ENCODE measurements at places on chromosomes 4 and X.

GRCh38 chr4:183499389-183499788 lies 5.5 kb upstream of the ING2 start:
- no peak for DNase-seq

- DNase-seq, result no peak
Observed at GRCh38 chrX:50152456-50152855, 48.4 kb downstream of the AKAP4 start.

DNA sequence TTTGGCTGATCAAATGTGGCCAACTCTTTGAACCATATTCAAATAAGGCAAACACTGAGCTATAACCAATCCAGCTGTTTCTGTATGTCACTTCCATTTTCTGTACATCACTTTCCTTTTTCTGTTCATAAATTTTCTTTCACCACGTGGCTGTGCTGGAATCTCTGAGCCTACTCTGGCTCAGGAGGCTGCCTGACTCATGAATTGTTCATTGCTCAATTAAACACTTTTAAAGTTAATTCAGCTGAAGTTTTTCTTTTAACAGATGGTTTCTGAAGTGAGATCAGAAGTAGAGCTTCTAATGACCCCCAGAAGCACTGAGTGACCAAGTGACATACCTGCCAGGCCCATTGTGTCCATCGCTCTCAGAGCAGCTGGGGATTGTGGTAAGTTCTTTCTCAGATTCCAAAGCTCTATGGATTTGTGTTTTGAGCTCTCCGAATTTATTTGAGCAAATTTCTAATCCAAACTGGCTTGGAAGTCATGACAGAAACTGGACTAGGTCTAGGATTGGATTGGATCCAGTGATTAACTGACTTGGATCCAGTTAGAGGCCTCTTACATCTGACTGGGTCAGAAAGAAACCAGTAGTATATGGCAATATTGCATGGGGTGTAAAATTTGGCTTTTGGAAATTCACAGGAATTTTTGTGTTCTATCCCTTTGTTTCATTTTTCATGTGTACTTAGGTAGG lies 121.2 kb upstream of the BANK1 start:
- no peak for DNase-seq

DNA sequence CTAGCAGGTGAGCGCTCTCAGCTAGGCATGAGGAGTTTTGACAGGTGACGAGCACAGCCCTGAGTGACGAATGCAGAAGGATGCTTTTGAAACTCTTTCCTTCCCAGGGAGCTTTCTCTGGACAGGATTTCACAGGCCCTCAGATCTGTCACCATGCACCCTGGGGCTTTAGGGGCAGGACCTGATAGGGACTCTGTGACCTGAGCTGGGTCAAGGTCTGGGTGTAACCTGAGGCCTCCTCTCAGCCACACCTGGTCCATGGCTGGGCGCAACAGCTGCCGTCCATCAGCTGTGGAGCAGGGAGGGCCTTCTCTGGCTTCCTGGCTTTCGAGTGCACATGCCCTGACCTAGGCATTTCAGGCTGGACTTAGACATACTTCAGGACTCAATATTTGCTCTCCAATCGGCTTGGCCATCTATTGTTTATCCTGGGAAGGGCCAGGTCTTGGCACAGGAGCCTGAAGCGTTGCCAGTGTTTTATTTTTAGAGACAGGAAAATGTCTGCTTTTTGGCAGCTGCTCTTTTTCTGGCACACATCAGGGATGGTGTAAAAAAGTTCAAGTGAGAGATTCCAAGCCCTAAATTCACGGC lies 56.4 kb downstream of the C4orf51 start:
- no peak for DNase-seq

DNA sequence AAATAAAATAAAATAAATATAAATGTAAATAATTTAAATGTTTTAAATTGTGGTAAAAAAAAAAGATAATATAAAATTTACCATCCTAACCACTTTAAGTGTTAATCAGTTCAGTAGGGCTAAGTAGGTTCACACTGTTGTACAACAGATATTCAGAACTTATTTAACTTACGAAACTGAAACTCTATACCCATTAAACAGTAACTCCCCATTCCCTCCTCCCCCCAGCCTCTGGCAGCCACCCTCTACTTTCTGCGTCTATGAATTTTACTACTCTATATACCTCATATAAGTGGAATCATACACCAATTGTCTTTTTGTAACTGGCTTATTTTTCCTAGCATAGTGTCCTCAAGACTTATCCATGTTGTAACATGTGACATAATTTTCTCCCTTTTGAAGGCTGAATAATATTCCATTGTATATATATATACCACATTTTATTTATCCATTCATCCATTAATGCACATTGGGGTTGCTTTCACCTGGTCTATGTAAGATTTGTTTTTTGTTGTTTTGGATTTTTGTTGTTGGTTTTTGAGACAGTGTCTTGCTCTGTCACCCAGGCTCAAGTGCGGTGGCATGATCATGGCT lies 32.5 kb upstream of the ELF2 start:
- DNase-seq, result no peak

- DNase-seq, result no peak
Observed at GRCh38 chrX:126165401-126165720, 728 bp downstream of the DCAF12L2 start.

DNA sequence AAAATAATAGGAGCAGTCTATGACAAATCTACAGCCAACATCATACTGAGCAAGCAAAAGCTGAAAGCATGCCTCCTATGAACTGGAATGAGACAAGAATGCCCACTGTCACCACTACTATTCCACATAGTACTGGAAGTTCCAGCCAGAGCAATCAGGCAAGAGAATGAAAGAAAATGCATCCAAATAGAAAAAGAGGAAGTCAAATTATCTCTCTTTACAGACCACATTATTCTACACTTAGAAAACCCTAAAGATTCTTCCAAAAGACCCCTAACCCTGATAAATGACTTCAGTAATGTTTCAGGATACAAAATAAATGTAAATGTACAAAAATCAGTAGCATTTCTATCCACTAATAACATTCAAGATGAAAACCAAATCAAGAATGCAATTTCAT lies 249.0 kb downstream of the STK32B start:
- no peak for DNase-seq

DNA sequence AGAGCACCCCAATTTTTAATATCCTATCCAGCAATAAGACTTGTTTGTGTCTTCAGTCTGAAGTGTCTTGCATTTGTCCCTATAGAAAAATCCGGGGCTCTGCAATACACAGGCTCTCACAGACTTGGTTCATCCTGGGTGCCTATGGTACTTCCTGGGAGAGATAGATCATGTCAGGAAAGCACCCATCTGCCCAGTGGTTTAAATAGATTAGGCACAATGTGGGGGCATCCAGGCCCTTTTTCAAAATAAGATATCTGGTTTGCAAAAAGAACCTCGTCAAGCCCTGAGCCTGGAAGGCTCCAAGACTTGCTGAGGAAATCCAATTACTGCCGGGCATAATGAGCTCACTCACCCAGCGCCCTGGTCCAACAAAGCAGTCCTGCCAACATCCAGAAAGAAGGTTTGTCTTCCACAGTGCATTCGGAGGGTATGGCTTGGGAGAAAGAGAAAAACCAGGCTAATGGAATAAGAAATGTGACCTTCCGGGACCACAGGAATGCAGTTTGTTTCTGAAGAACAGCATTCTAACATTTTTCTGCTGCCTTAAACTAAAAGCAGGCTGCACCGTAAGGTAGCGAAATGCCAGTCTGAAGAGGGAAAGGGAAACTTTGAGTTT lies 11.6 kb downstream of the JAKMIP1 start:
- no peak for DNase-seq

DNA sequence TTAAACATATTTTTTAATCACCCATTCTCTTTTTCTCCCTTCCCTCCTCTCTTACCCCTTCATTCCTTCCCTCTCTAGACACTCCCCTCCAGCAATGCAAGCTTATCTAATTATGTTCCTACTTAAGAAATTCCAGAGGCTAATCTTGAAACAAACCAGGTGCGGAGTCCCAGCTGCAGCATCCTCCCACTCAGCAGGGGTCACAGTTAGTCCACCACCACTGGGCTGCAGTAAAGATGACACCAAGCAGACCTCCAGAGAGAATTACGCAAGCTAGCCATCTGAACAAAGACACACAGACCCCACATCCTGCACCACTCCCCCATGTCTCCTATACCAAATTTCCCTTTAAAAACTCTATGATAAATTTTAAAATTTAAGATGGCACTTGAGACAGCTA lies 13.9 kb upstream of the SEC24B start:
- no peak for DNase-seq

GRCh38 chr4:121535351-121535750 lies 154.5 kb upstream of the QRFPR start:
- no peak for DNase-seq

Measured in D341Med (cell line).